ENCODE measurements at places on chromosomes 5 and 9.
A peak's percentile ranks its signal among the peaks of the same experiment; 100 is the strongest.

GRCh38 chr5:61348447-61348846 lies 16.4 kb downstream of the ZSWIM6 start:
- no peak for DNase-seq

GRCh38 chr5:59684388-59685190 lies 208.9 kb downstream of the PDE4D start:
- DNase-seq, result peak; percentile 24

GRCh38 chr5:43926923-43927322 lies 323.9 kb downstream of the NNT start:
- DNase-seq, result peak; percentile 17

GRCh38 chr9:20040991-20041696 lies 252.3 kb upstream of the SLC24A2 start:
- no peak for DNase-seq

DNA sequence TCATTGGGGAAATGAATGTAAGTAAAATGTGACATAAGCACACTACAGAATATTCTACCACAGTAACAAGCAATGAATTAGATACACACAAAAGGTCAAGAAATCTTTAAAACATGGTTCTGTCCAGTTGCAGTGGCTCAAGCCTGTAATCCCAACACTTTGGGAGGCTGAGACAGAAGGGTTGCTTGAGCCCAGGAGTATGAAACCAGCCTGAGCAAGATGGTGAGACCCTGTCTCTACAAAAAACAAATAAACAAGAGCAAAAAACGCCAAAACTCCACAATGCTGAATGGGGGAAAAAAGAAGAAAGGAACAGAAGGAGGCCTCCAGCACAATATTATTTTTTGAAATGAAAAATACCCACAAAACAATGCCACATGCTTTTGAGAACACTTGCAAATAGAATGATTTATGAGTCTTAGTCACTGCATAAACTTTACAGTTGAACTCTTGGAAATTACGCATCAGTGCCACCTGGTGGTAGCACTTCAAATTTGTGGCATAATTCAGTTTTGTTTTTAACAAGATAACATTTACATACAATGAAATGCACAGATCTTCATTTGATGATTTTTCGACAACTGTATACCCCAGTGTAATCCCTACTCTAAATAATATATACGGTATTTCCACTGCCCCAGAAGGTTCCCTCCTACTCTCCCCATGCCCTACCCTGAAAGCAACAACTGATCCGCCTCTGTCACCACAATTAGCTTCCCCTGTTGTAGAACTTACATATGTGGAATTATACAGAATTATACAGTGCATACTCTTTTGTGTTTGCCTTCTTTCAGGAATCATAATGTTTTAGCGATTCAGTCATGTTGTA lies 14.4 kb upstream of the SPINK4 start:
- DNase-seq, result peak; percentile 81

- DNase-seq, result peak; percentile 18
Measured at GRCh38 chr5:96517295-96517694, 84.2 kb upstream of the PCSK1 start.

- peak; percentile 66 for DNase-seq
Measured at GRCh38 chr5:134525683-134526482, 413 bp downstream of the JADE2 start.

DNA sequence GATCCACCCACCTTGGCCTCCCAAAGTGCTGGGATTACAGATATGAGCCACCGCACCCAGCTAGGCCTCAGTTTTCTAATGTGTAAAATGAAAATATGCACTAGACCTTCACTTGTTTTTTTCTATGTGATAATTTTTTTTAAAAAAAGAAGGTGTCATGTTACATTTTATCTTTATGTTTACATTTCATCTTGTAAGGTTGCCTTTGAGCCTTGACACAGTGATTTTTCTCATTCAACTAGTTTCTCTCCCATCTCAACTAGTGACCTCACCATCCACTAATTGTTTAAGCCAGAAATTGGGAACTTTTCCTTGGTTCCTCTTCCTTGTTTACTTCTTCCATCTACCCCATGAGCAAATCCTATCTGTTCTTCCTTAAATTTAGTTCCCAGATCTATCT lies 21.5 kb downstream of the TMC1 start:
- no peak for DNase-seq

GRCh38 chr5:142874540-142874939 lies 104.4 kb downstream of the ARHGAP26 start:
- DNase-seq, result no peak

- DNase-seq, result no peak
Measured at GRCh38 chr5:14261235-14261634, 118.1 kb downstream of the TRIO start.

GRCh38 chr5:54905246-54905795 lies 80.1 kb downstream of the ESM1 start:
- DNase-seq, result peak; percentile 50

DNA sequence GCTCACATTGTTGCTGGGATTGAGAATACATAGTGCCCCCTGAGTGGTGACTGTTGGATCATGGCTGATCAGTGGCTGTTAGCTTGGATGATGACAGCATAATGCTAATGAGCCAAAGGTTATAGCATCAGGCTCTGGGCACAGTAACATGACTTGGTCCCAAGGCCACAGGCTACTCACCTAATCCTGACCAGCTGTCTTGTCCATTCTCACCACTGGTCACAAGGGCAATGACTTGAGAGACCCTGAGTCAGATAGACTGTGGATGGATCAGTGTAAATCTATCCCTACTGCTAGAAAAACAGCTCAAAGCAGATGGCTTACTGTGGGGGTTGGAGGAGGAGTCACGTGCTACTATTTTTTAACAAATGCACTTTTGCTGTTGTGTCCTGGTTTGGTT lies 74.7 kb downstream of the AOPEP start:
- DNase-seq, result peak; percentile 99

DNA sequence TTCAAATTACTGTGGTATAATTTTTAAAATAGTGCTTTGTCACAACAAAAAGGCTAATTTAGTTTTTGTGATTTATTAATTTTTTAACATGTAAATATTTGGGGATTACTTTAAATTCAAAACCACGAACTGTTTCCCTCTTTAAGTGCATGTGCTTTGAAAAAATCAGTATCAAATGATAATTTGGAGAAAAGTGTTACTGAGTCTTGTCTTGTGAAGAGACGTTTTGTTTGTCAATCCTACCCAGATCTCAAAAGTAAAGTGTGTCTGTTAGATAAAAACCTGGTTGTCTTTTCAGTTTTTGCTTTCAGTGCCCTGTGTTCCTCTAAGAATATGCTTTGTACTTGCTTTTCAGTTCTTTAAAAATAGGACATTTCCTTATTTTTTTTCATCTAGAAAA lies 7.7 kb downstream of the ZSWIM6 start:
- no peak for DNase-seq

DNA sequence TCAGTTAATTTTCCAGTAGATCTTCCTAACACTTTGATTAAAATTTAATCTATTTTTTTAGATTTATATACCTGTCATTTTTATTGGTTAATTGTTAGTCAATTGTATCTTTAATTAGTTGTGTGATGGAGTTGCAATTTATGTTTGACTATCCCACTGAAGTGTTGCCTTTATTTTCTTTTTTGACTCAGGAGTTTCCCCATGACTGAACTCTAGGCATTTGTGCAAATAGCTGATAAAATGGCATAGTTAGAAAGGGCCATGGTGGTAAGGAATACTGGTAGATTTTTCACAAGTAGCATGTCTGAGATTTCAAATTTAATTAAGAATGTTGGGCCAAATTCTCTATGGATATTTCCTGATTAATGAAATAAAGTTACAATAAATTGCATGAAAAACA lies 273.1 kb upstream of the DAB2 start:
- no peak for DNase-seq

GRCh38 chr5:106303911-106304310 lies 1366.8 kb downstream of the EFNA5 start:
- peak; percentile 56 for DNase-seq

GRCh38 chr5:133520991-133521706 lies 91.2 kb downstream of the FSTL4 start:
- DNase-seq, result no peak

DNA sequence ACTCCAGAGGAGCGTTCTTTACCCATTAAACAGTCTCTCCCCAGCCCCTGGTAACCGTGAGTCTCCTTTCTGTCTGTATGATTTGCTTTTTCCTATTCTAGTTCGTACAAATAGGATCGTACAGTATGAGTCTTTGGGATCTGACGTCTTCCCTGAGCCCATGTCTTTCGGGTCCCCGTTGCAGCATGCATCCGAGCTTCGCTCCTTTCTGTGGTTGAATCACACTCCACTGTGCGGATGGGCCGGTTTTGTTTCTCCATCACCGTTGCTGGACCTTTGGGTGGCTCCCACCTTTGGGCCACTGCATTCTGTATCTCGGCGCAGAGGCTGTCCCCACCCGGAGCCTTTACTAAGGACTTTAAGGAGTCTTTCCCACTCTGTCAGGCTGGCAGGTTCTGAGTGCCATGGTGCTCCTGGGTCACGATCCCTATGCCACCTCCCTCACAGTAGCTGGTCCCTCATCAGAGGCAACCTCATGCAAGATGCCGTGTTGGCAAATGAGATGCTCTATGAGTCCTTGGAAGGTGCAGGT lies 145.7 kb upstream of the COL5A1 start:
- DNase-seq, result no peak

DNA sequence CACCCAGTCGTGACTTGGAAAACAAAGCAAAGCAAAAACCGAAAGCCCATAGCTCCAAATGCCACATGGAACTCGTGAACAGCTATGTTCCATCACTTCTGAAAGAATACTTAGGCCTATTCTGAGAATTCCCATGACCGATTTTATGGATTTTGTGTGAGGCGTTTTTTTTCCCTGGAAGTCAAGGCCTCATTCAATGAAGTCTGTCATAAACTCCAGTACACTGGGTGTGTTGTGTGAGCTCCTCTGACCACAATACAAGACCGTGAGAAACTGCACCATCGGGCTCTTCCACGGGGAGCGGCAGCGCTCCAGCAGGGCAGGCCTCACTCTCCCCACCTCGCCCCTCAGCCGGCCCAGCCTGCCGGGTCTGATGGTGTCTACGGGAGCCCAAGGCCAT lies 209.5 kb downstream of the FANCC start:
- DNase-seq, result no peak

GRCh38 chr9:1876891-1877496 lies 138.2 kb upstream of the SMARCA2 start:
- DNase-seq, result no peak

GRCh38 chr5:96922499-96923244 lies 13.2 kb upstream of the LNPEP start:
- DNase-seq, result no peak

- DNase-seq, result no peak
Measured at GRCh38 chr5:113197456-113198200, 221.0 kb downstream of the DCP2 start.

GRCh38 chr9:36191290-36191645 lies 547 bp downstream of the CLTA start:
- DNase-seq, result no peak

DNA sequence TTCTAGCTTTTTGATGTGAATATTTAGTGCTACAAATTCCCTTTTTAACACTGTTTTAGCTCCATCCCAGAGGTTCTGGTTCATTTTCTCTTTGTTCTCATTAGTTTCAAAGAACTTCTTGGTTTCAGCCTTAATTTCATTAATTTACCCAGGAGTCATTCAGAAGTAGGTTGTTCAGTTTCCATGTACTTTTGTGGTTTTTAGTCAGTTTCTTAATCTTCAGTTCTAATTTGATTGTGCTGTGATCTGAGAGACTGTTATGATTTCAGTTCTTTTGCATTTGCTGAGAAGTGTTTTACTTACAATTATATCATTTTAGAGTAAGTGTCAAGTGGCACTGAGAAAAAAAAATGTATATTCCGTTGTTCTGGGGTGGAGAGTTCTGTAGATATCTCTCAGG lies 240.1 kb upstream of the RASA1 start:
- no peak for DNase-seq

GRCh38 chr5:43037636-43038495 lies 2.3 kb downstream of the ANXA2R start:
- no peak for DNase-seq

DNA sequence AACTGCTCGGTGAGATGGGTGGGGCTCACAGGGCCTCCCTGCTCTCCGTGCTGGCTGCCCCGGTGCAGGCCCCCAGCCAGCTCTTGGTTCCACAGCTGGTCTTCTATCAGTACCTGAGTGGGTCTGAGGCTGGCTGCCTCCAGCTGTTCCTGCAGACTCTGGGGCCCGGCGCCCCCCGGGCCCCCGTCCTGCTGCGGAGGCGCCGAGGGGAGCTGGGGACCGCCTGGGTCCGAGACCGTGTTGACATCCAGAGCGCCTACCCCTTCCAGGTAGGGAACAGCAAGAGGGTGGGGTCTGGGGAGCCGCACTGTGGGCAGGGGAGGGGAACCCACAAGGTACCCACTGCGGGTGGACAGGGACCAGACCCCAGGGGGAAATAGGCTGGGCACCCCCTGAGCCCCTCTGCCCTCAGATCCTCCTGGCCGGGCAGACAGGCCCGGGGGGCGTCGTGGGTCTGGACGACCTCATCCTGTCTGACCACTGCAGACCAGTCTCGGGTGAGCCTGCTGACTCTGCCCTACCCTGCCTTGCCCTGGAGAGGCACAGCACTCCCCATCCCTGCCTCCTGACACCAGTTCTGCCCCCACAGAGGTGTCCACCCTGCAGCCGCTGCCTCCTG lies 2.8 kb downstream of the MAMDC4 start:
- no peak for DNase-seq

DNA sequence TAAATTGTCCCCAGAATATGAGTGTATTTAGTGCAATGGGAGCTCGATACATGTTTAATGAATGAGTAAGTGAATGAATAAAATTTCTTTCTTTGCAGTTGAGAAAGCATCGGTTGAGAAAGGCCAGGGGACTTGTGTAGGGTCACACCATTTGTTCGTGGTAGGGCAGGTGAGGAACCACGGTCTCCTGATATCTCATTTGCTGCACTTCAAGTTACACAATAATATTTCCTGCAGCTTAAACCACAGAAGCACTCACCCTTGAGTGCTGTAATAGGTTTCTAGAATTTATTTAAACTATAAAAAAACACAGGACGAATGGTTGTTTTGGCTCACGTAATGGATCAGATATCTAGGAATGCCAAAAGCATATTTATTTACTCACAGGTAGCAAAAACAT lies 429.8 kb downstream of the SPATA31D1 start:
- DNase-seq, result peak; percentile 12

GRCh38 chr9:81472701-81473100 lies 216.6 kb downstream of the TLE1 start:
- DNase-seq, result no peak

- no peak for DNase-seq
Measured at GRCh38 chr9:115216873-115217272, 98.9 kb upstream of the TNC start.

- peak; percentile 89 for DNase-seq
Measured at GRCh38 chr9:114611516-114612271, 603 bp downstream of the TMEM268 start.

All from myocyte (in vitro differentiated cells).